ENCODE measurements at places on chromosomes 4 and X. TPM values are rescaled to one million over a fixed set of nuclear protein-coding genes. Genes with fewer than 3 reads are reported as not detected.

CLIC2 gene
- polyA plus RNA-seq, result 4.6 TPM

STOX2 gene
- polyA plus RNA-seq, result 11.4 TPM

ADAM29 gene
- polyA plus RNA-seq, result 0.01 TPM

NLGN3 gene
- 5.0 TPM for polyA plus RNA-seq

NALF2 gene
- polyA plus RNA-seq, result 0.82 TPM

GAGE12H gene
- polyA plus RNA-seq, result not detected

RNF128 gene
- polyA plus RNA-seq, result 15.4 TPM

GPRIN3 gene
- 8.7 TPM for polyA plus RNA-seq

TRIM61 gene
- polyA plus RNA-seq, result 2.6 TPM

HMGB3 gene
- polyA plus RNA-seq, result 140 TPM

C4orf50 gene
- polyA plus RNA-seq, result 0.01 TPM

TMEM271 gene
- not detected for polyA plus RNA-seq

SOWAHB gene
- polyA plus RNA-seq, result 5.4 TPM

MTTP gene
- polyA plus RNA-seq, result 17.4 TPM

IQCM gene
- not detected for polyA plus RNA-seq

ATP2B3 gene
- polyA plus RNA-seq, result 0.27 TPM

VCX3A gene
- polyA plus RNA-seq, result not detected

CXXC4 gene
- 10.2 TPM for polyA plus RNA-seq

MAP7D3 gene
- 15.9 TPM for polyA plus RNA-seq

FRMD7 gene
- 1.5 TPM for polyA plus RNA-seq

PCSK1N gene
- polyA plus RNA-seq, result 13.2 TPM

DGAT2L6 gene
- not detected for polyA plus RNA-seq

SCML2 gene
- polyA plus RNA-seq, result 9.4 TPM

EDA2R gene
- polyA plus RNA-seq, result 0.80 TPM

YIPF7 gene
- not detected for polyA plus RNA-seq

KCNIP4 gene
- 15.1 TPM for polyA plus RNA-seq

CSAG3 gene
- not detected for polyA plus RNA-seq

FAM184B gene
- polyA plus RNA-seq, result 0.53 TPM

HTR2C gene
- polyA plus RNA-seq, result 1.1 TPM

SMR3B gene
- not detected for polyA plus RNA-seq

FHL1 gene
- polyA plus RNA-seq, result 65.1 TPM

SPATA18 gene
- polyA plus RNA-seq, result 1.4 TPM

TSPAN7 gene
- 76.6 TPM for polyA plus RNA-seq

HTN3 gene
- polyA plus RNA-seq, result not detected

C1QTNF7 gene
- polyA plus RNA-seq, result 19.8 TPM

GPR50 gene
- polyA plus RNA-seq, result 0.12 TPM

ARHGAP10 gene
- 20.0 TPM for polyA plus RNA-seq

POF1B gene
- polyA plus RNA-seq, result 0.18 TPM

RPL9 gene
- polyA plus RNA-seq, result 788 TPM

SH2D1A gene
- polyA plus RNA-seq, result 0.25 TPM

SSX4 gene
- not detected for polyA plus RNA-seq

SPRY1 gene
- polyA plus RNA-seq, result 90.1 TPM

ANKRD50 gene
- 44.2 TPM for polyA plus RNA-seq

UGT8 gene
- 69.2 TPM for polyA plus RNA-seq
